ENCODE measurements at places on chromosomes 3 and 15.
A peak's percentile ranks its signal among the peaks of the same experiment; 100 is the strongest.

- DNase-seq: no peak
Measured at GRCh38 chr15:70817266-70817665, 36.7 kb downstream of the LARP6 start.

GRCh38 chr3:117706037-117706436, 996.5 kb downstream of the TUSC7 start:
- no peak for DNase-seq

DNA sequence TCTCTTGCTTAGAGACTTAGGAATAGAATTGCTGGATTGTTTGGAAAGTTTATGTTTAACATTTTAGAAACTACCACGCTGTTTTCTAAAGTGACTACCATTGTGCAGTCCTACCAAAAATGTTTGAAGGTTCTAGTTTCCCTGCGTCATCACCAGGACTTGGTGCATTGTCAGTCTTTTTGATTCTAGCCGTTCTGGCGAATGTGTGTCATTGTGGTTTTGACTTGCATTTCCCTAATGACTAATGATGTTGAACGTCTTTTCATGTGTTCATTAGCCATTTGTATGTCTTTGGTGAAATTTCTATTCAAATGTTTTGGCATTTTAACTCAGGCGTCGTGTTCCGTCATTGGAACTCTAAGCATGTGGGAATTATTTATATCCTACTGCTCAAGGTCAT, 58.0 kb downstream of the CHD2 start:
- DNase-seq: no peak

GRCh38 chr3:155411500-155412223, 118.2 kb upstream of the STRIT1 start:
- DNase-seq: peak; percentile 41

DNA sequence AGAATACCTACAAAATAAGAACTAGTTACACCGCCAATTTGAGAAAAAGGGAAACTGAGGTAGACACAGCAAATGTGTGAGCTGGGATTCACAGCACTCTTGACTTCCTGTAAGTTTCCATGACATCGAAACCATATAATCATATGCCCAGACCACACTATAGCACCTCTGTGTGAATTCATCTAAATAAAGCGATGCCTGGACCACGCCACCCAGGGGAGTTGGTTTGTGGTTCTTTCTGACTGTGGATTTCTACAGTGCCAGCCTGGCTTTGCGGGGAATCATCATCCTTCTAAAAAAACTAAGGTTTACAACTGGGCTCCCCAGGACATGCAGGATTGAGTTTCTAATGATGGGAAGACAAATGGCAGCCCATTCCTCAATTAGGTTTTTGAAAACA, 23.5 kb upstream of the CA12 start:
- no peak for DNase-seq

DNA sequence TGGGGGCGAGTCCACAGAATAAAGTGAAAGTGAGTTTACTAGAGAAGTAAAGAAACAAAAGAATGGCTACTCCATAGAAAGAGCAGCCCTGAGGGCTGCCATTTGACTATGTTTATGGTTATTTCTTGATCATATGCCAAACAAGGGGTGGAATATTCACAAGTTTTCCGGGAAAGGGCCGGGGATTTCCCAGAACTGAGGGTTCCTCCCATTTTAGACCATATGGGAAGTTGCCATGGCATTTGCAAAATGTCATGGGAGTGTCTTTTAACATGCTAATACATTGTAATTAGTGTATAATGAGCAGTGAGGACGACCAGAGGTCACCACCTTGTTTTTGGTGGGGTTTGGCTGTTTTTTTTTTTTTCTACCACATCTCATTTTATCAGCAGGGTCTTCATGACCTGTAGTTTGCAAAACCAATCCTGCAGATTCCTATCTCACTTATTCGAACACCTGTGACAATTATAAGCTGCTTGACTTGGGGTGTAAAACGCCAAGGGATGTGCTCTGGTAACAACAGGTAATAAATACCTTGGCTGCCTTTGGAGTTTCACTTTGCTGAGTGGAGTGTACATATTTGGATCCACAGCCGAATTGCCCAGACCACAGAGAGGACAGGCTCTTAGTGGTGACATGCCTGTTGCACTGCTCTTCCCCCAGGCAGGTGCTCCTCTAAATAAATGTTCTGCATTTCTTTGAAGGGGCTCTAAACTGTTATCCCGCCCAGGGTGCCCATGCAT, 43.6 kb downstream of the C2CD4B start:
- DNase-seq: peak; percentile 46

- no peak for DNase-seq
Measured at GRCh38 chr3:42122261-42123011, 31.3 kb downstream of the TRAK1 start.

DNA sequence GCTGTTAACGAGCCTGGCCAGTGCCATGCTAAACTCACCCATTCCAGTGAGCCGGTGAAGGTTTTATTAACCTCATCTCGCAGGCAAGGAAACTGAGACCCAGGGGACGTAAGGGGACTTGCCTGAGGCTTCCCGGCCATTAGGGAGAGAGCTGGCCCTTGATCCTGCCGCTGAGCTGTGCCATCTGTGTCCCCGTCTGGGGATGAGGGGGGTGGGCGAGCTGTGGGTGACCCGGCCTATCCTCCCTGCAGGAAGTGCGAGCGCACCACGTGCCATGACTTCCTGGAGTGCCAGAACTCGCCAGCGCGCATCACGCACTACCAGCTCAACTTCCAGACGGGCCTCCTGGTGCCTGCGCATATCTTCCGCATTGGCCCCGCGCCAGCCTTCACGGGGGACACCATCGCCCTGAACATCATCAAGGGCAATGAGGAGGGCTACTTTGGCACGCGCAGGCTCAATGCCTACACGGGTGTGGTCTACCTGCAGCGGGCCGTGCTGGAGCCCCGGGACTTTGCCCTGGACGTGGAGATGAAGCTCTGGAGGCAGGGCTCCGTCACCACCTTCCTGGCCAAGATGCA, 88.5 kb downstream of the FBLN2 start:
- no peak for DNase-seq

DNA sequence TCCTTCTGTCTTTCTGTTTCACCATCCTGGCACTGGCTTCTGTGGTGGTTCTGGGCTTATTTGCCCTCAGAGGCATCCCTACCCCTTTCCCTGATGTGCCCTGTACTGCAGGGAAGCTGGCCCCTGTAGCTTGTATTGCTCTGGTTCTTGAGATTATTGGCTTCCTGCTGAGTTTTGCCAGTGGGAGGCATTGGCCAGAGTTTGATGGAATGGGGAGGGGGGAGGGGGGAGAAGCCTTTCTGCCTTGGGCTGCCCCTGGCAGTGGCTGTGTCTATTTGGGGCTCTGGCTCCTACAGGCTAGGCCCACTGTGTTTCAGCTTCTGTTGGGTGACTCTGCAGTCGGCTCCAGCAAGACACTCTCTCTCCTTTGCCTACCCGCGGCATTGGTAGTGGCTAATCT, 41.6 kb upstream of the SEMA6D start:
- no peak for DNase-seq

GRCh38 chr3:190586631-190587011, 72.7 kb downstream of the IL1RAP start:
- DNase-seq: peak; percentile 45

GRCh38 chr3:72960812-72961518, 35.6 kb upstream of the PPP4R2 start:
- DNase-seq: peak; percentile 32

DNA sequence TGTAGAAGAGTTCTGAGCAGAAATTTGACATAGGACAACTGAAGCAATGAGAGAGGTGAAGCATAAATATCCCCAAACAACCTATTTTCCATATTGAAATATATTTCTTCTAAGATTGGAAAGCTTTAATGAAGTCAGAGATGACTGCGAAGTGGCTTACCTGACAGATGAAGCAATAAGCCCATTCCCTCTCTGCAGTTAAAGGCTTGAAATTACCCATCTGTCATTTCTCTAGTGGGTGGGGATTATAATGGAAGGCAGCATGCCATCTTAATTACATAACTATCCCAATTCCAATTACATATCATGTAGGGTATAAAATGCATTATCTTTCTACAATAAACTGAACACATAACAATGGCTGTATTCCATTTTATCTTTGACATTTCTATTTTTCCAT, 1070.5 kb downstream of the SI start:
- DNase-seq: no peak

DNA sequence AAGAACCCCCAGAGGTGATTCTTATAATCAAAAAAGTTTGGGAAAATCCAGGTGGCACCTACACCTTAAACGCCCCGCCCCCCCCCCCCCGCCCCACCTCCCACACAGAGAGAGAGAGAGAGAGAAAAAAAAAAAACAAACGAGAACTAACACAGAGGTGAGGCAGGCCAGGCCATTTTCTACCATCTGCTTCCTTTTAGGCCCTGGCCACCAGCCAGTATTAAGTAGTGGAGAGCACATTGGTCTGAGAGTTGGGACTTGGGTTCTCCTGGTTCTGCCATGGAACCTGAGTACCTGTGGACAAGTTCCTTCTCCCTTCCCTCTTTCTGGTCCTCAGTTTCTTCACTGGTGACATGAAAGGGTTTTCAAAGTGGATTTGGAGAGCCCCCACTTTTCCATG, 60.6 kb downstream of the SLC6A11 start:
- no peak for DNase-seq

GRCh38 chr15:31456354-31457060, 129.9 kb downstream of the KLF13 start:
- no peak for DNase-seq

- no peak for DNase-seq
Measured at GRCh38 chr15:100784493-100785180, 95.0 kb upstream of the ALDH1A3 start.

GRCh38 chr15:36263666-36264065, 315.8 kb upstream of the CDIN1 start:
- DNase-seq: no peak

DNA sequence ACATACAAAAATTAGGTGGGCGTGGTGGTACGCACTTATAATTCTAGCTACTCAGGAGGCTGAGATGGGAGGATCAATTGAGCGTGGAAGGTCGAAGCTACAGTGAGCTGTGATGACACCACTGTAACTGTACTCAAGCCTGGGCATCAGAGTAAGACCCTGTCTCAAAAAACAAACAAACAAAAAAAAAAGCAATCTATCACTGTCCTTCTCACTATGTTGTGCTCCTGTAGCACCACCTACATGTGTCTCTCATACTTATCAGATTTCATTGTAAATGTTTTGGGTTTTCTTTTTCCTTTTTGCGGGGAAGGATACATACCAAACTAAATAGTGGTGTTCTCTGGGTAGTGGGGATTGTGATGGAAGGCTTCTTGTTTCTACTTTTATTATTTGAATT, 14.8 kb downstream of the FANCD2 start:
- DNase-seq: no peak

GRCh38 chr3:195093731-195094130, 177.2 kb downstream of the XXYLT1 start:
- no peak for DNase-seq

GRCh38 chr3:134651347-134652041, 672 bp upstream of the KY start:
- no peak for DNase-seq

DNA sequence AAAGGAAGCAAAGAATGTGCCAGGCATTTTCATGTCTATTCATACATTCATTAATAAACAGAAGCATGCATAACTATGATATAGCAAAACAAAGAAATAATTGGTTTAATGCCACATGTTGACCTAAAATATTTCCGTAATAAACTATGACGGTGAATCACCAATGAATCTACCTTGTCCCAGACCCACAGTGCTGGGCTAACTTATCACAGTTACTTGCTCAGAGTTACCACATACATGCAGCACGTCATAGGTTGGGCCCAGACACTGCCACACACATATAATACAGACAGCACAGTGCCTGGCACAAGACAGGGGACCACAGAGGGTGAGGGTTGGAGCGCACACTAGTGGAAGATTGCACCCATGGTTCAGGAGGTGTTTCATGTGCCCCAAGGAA, 86.9 kb downstream of the ATP1B3 start:
- DNase-seq: no peak

- no peak for DNase-seq
Measured at GRCh38 chr3:32181365-32181764, 57.1 kb upstream of the CMTM8 start.

- DNase-seq: no peak
Measured at GRCh38 chr3:177574222-177574856, 377.1 kb upstream of the TBL1XR1 start.

DNA sequence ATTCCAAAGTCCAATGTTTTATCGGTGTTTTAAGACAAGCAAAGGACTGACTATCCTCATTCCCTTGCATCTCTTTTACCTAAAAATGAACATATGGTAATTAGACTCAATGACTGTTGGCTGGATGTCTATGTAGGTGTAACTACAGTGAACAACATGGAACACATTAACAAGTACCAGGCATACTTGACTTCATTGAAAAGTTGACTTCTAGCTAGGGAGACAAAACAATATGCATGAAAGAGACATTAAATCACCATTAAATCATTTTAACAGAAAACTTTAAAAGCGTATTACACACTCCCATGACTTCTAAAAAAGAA, 34.3 kb upstream of the ANPEP start:
- no peak for DNase-seq

DNA sequence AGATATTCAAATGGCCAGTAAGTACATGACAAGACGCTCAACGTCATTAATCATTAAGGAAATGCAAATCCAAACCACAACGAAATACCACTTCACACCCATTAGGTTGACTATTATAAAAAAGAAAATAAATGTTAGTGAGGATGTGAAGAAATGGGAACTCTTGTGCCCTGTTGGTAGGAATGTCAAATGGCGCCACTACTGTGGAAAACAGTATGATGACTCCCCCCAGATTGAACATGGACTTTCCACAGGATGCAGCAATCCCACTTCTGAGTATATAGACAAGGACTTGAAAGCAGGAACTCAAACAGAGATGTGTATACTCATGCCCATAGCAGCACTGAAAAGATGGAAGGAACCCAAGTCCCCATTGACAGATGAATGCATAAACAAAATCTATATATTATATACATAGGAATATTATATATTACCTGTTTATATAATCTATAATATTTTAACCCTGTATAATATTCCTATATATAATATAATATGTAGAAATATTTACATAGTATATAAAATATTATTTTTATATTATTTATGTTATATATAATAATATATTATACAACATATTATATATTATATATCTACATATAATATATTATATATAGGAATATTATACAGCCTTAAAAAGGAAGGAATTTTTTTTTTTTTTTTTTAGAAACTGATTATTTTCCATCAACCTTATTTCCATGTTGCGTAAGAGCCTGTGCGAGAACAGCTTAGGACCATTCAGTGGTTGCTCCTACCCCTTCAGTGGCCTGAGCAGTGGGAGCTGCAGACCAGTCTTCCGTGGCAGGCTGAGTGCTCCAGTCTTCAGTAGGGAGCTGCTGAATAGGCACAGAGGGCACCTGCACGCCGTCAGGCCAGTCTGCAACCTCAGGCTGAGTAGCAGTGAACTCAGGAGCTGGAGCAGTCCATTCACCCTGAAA, 17.6 kb upstream of the PIGZ start:
- no peak for DNase-seq

DNA sequence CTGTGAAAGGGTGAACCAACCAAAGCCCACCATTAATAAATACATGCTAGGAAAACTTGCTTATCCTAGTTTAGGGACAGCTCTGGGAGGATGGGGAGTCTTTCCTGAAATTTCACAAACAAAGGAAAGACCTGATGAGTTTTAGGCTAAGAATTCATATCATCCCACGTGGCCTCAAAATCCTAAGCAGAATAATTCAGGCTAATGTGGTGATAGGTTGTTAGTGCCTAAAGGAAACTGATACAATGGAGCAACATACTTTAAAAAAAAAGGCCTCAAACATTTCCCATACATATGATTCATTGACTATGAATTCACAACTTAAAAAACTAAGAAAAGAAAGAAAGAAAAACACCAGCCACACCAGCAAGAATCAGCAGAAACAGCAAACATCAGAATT, 126.9 kb upstream of the CNTN4 start:
- DNase-seq: no peak

GRCh38 chr15:32823750-32824149, 105.9 kb downstream of the GREM1 start:
- DNase-seq: no peak

Data from OCI-M1 (cell line).